Mesangial cell (primary cell): ENCODE measurements at places on chromosomes 6 and 20. TPM values are rescaled to one million over a fixed set of nuclear protein-coding genes. Genes with fewer than 3 reads are reported as not detected.

The WASF1 gene
- total RNA-seq: 9.5 and 18.6 TPM in 2 replicates

The TCP11 gene
- 0.16 and 0.63 TPM in 2 replicates for total RNA-seq

The EMILIN3 gene
- 4.9 and 7.6 TPM in 2 replicates for total RNA-seq

The RMND1 gene
- 26.1 and 30.4 TPM in 2 replicates for total RNA-seq
